Stomach (tissue), 19 donors: ENCODE measurements at places on chromosomes 6 and 20. TPM values are rescaled to one million over a fixed set of nuclear protein-coding genes. Genes with fewer than 3 reads are reported as not detected.

The KHDC1L gene
- total RNA-seq: not detected

The LRRC73 gene
- total RNA-seq: 0.55 TPM

The C20orf141 gene
- not detected for total RNA-seq

The TMC2 gene
- not detected for total RNA-seq

The TFAP2D gene
- total RNA-seq: not detected

The RPS6KA2 gene
- total RNA-seq: 94.9 TPM

The TAGAP gene
- not detected for total RNA-seq

The PRSS16 gene
- not detected for total RNA-seq

The RUNX2 gene
- total RNA-seq: 18.7 TPM

DNA sequence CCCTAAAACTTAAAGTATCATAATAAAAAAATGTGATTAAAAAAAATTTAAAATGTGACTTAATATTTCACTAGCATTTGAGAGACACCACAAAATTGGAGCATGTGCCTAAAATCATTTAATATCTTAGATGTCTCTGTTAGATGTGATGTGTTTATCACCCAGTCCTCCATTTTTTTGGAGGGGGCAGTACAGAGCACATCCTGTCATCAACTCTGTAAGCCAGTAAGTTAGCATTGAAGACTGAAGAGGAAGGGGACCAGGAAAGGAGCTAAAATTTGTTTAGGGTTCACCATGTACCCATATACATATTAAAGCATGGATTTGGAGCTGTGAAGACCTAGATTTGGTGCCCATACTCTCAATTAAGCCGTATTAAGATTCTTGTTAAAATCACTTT is 30.7 kb upstream of the ADIG start:
- H3K4me1 ChIP-seq: no peaks in the 10 kb centered on the region
- no peaks in the 10 kb centered on the region for H3K27me3 ChIP-seq
- H3K4me3 ChIP-seq: no peak overlapping the region
- no peak overlapping the region for H3K27ac ChIP-seq
- H3K36me3 ChIP-seq: peaks cover 100% of the 10 kb centered on the region
- no peak for DNase-seq

DNA sequence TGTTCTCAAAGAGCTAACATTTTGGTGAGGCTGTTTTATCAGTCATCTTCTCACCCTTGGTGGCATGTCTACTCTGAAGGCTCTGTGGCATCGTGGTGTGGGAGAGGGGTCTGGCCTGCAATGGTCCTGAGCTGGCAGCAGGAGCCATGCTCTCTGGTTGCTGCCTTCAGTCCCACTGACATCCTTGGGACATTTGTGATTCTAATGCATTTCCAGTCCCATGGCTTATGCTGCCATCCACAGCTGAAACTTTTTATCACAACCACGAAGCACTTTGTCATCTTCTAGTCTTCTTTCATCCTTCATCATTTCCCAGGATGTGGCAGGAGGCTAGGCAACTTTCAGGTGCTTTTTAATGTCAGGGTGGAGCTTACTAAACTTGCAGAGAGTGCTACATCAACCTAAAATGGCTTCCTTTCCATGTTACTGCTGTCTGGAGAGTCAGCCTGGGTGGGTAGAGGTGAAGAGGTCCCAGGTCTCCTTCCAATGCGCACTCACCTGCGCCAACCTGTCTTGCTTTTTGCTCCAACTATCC is 77.1 kb downstream of the GPR63 start:
- no peaks in the 10 kb centered on the region for H3K4me1 ChIP-seq
- H3K27me3 ChIP-seq: no peaks in the 10 kb centered on the region
- peak; percentile 8 for DNase-seq
- no peak overlapping the region for H3K4me3 ChIP-seq
- H3K36me3 ChIP-seq: no peaks in the 10 kb centered on the region
- no peak overlapping the region for H3K27ac ChIP-seq

DNA sequence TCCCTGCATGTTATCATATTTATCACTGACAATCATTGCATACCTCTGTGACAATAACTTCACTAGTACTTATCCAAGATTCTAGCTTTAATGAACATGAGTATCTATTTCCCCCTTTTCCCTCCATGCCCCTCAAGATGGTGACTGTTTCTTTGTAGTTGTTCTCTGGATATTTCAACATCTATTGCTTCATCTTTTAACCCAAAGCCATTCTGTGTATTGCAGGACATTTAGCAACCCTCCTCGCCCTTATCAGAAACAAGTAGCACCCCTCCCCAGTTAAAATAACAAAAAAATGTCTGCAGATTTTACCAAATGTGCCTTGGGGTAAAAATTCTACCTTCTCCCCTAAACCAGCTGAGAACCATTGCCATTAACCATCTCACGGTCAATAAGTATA is 979.8 kb upstream of the MANEA start:
- no peak for DNase-seq
- no peaks in the 10 kb centered on the region for H3K27me3 ChIP-seq
- H3K4me1 ChIP-seq: no peaks in the 10 kb centered on the region
- no peak overlapping the region for H3K4me3 ChIP-seq
- H3K36me3 ChIP-seq: no peaks in the 10 kb centered on the region

GRCh38 chr6:12148317-12148801 is 136.2 kb downstream of the HIVEP1 start:
- H3K4me1 ChIP-seq: peaks cover 21% of the 10 kb centered on the region
- H3K27ac ChIP-seq: no peak overlapping the region
- no peaks in the 10 kb centered on the region for H3K36me3 ChIP-seq
- no peak overlapping the region for H3K4me3 ChIP-seq
- DNase-seq: no peak

- H3K27ac ChIP-seq: no peak overlapping the region
- no peaks in the 10 kb centered on the region for H3K4me1 ChIP-seq
- no peaks in the 10 kb centered on the region for H3K27me3 ChIP-seq
- H3K36me3 ChIP-seq: no peaks in the 10 kb centered on the region
Observed at GRCh38 chr6:21872749-21873148, 279.2 kb downstream of the SOX4 start.

- no peaks in the 10 kb centered on the region for H3K27me3 ChIP-seq
- no peaks in the 10 kb centered on the region for H3K36me3 ChIP-seq
- H3K4me3 ChIP-seq: no peak overlapping the region
- H3K27ac ChIP-seq: no peak overlapping the region
Observed at GRCh38 chr20:43167615-43168014, 22.1 kb downstream of the PTPRT start.

GRCh38 chr6:56009636-56010035 is 134.2 kb upstream of the BMP5 start:
- H3K27ac ChIP-seq: no peak overlapping the region
- no peaks in the 10 kb centered on the region for H3K4me1 ChIP-seq
- no peaks in the 10 kb centered on the region for H3K27me3 ChIP-seq
- H3K4me3 ChIP-seq: no peak overlapping the region
- H3K36me3 ChIP-seq: no peaks in the 10 kb centered on the region

- no peak overlapping the region for H3K4me3 ChIP-seq
- DNase-seq: peak; percentile 45
- no peaks in the 10 kb centered on the region for H3K27me3 ChIP-seq
- no peaks in the 10 kb centered on the region for H3K36me3 ChIP-seq
- H3K27ac ChIP-seq: peak overlapping the region; percentile 5
Observed at GRCh38 chr6:138487102-138487604, 12.1 kb downstream of the NHSL1 start.

DNA sequence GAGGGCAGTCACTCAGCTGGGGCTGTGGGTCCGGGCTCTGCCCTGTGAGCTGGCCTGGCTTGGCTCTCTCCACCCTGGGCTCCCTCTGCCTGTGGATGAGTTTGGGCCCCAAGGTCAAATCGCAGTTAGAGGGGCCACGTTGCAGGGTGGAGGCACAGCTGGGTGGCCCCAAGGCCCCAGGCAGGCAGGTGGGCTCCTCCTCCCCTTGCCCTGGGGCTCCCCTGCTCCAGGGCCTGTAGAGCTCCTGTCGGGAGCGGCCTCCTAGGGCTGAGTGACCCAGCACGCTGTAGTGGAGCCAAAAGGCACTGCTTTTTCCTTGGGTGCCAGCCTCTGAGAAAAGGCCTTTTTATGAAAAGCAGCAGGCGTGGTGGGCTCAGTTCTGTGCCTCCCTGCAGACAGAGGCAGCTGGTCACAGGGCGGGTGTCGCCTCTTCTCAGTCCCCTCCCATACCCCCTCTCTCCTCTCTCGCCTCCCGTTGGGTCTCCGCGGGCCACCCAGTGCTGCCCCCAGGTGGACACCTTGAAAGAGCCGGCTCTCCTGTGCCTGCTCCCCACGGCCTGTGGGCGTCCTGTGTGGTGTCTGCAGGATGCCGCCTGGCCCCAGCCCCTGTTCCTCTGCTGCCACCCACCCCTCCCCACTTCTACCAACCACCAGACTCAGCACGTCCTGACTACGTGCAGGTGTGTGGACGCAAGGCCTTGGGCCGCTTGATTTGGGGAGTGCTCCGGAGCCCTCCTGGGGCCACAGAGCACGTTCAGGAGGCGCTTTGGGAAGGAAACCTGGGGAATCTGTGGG is 13.2 kb downstream of the SS18L1 start:
- H3K36me3 ChIP-seq: peaks cover 68% of the 10 kb centered on the region
- H3K4me1 ChIP-seq: peaks cover 15% of the 10 kb centered on the region
- H3K27ac ChIP-seq: no peak overlapping the region
- DNase-seq: peak; percentile 60
- no peak overlapping the region for H3K4me3 ChIP-seq

- H3K27ac ChIP-seq: no peak overlapping the region
- no peak overlapping the region for H3K4me3 ChIP-seq
- no peaks in the 10 kb centered on the region for H3K27me3 ChIP-seq
- H3K36me3 ChIP-seq: no peaks in the 10 kb centered on the region
- peaks cover 28% of the 10 kb centered on the region for H3K4me1 ChIP-seq
- DNase-seq: no peak
Observed at GRCh38 chr6:75757295-75757694, 8.3 kb downstream of the MYO6 start.

- peak overlapping the region; percentile 74 for H3K27ac ChIP-seq
- peak overlapping the region; percentile 85 for H3K4me3 ChIP-seq
- H3K36me3 ChIP-seq: peaks cover 31% of the 10 kb centered on the region
- DNase-seq: no peak
Observed at GRCh38 chr6:34237722-34238584, 1.3 kb downstream of the HMGA1 start.

- no peaks in the 10 kb centered on the region for H3K27me3 ChIP-seq
- no peak overlapping the region for H3K27ac ChIP-seq
- H3K4me1 ChIP-seq: peaks cover 38% of the 10 kb centered on the region
- H3K4me3 ChIP-seq: no peak overlapping the region
- no peaks in the 10 kb centered on the region for H3K36me3 ChIP-seq
- DNase-seq: no peak
Observed at GRCh38 chr20:3843490-3843889, 3.1 kb upstream of the MAVS start.

DNA sequence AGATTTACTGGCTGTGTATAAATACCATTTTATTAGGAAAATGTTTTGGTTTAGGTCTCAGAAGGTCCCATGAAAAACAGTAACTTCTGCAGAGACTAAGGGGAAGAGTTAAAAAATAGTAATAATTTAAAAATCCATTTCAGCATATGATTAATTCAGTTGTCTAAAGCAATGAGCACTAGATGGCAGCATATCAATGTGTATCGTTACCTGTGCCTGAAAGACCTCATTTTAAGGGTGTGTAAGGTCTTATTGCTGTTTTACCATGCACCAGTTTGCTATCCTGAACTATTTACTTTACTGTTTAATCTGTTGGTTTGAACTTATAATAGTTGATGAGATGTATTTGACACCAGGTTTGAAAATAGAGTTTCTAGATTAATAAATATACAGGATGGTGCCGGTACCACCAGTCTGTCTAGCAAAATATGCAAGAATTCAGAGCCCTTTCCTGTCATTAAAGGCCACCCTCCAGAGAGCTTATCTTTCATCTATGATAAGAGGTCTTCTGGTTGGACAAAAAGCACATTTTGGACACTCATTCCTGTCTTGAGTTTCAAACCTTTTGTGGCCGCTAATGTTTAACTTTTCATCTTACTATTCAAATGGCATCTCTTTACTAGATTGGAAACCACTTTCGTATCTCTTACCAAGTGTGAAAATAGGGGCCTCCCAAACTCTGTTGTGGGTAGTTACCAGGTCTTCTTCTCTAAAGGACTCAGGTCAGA is 8.9 kb upstream of the AHI1 start:
- H3K27ac ChIP-seq: peak overlapping the region; percentile 46
- H3K27me3 ChIP-seq: no peaks in the 10 kb centered on the region
- H3K4me1 ChIP-seq: peaks cover 20% of the 10 kb centered on the region
- DNase-seq: peak; percentile 80

- peak; percentile 88 for DNase-seq
- peak overlapping the region; percentile 85 for H3K27ac ChIP-seq
- peaks cover 28% of the 10 kb centered on the region for H3K4me1 ChIP-seq
- H3K36me3 ChIP-seq: no peaks in the 10 kb centered on the region
- H3K27me3 ChIP-seq: no peaks in the 10 kb centered on the region
Observed at GRCh38 chr6:3356056-3356823, 97.5 kb downstream of the PSMG4 start.

- peak overlapping the region; percentile 72 for H3K4me3 ChIP-seq
- H3K4me1 ChIP-seq: peaks cover 23% of the 10 kb centered on the region
- no peaks in the 10 kb centered on the region for H3K27me3 ChIP-seq
- H3K27ac ChIP-seq: peak overlapping the region; percentile 89
- no peaks in the 10 kb centered on the region for H3K36me3 ChIP-seq
Observed at GRCh38 chr6:53347250-53347920, 1.4 kb downstream of the ELOVL5 start.

GRCh38 chr6:104617591-104617990 is 242.1 kb downstream of the HACE1 start:
- no peaks in the 10 kb centered on the region for H3K36me3 ChIP-seq
- DNase-seq: no peak
- H3K27me3 ChIP-seq: no peaks in the 10 kb centered on the region
- H3K4me1 ChIP-seq: no peaks in the 10 kb centered on the region
- no peak overlapping the region for H3K4me3 ChIP-seq

GRCh38 chr6:109874086-109874485 is 104.0 kb upstream of the GPR6 start:
- no peak for DNase-seq
- no peak overlapping the region for H3K27ac ChIP-seq
- H3K27me3 ChIP-seq: no peaks in the 10 kb centered on the region
- H3K4me1 ChIP-seq: no peaks in the 10 kb centered on the region

DNA sequence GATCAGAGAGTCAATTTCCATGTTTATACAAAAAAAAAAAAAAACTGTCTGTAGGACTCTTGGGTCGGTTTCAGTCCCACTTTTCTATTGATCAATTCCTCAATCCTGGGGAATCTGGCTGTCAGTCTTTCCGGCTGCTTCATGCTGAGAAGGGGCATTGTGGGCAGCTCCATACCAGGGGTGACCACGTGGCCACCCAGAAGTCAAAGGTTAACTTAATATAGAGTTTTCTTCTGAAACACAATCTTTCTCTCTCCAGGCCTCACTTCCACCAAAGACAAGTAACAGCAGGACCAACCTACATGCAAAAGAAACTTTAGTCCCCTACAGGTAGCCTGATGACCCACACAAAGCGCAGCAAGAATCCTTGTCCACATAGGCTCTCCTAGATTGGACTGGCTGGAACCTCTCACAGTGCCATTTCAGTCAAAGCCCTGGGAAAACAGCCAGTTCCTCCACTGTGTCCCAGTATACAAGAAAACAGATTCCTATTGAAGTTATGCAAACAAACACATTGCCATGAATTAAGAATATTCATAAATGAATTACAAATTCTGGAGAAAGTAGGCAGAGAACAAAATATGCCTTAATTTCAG is 18.5 kb upstream of the SERPINB9 start:
- no peak overlapping the region for H3K4me3 ChIP-seq
